ENCODE measurements at places on chromosomes 6 and 20. TPM values are rescaled to one million over a fixed set of nuclear protein-coding genes. Genes with fewer than 3 reads are reported as not detected.

Gene CTCFL
- polyA plus RNA-seq: not detected

Gene RIPOR3
- 7.4 TPM for polyA plus RNA-seq

Gene TREM2
- 7.4 TPM for polyA plus RNA-seq

Gene BMP2
- polyA plus RNA-seq: 11.4 TPM

Gene CHRNA4
- 0.01 TPM for polyA plus RNA-seq

Gene HLA-G
- polyA plus RNA-seq: 3.7 TPM

Gene TGM6
- not detected for polyA plus RNA-seq

Gene SLC4A11
- 6.5 TPM for polyA plus RNA-seq

Gene YTHDF1
- 24.4 TPM for polyA plus RNA-seq

Gene CLPSL2
- not detected for polyA plus RNA-seq

Gene ATRN
- 13.4 TPM for polyA plus RNA-seq

Gene IL17A
- polyA plus RNA-seq: 0.14 TPM

Gene STMND1
- 5.9 TPM for polyA plus RNA-seq

Gene TRIM15
- polyA plus RNA-seq: 0.01 TPM

Gene RIMS1
- polyA plus RNA-seq: 0.34 TPM

Gene SNAP91
- polyA plus RNA-seq: not detected

Gene PRDM1
- 2.3 TPM for polyA plus RNA-seq

Gene LY6G5C
- polyA plus RNA-seq: 2.8 TPM

Gene SERINC3
- 76.1 TPM for polyA plus RNA-seq

Gene SOX18
- 26.9 TPM for polyA plus RNA-seq

Gene CD40
- 28.7 TPM for polyA plus RNA-seq

Gene ANGPT4
- 0.65 TPM for polyA plus RNA-seq

Gene DCDC2
- polyA plus RNA-seq: 2.3 TPM

Gene ATP9A
- polyA plus RNA-seq: 7.9 TPM

Gene SLC22A3
- polyA plus RNA-seq: 35.6 TPM

Gene C6orf52
- 2.5 TPM for polyA plus RNA-seq

Gene PPP1R16B
- 8.3 TPM for polyA plus RNA-seq

Gene HEY2
- 1.9 TPM for polyA plus RNA-seq

Gene SOBP
- 2.5 TPM for polyA plus RNA-seq

Gene PACSIN1
- 0.02 TPM for polyA plus RNA-seq

Gene ATXN1
- 9.7 TPM for polyA plus RNA-seq

Gene HDAC2
- polyA plus RNA-seq: 69.6 TPM

Gene GUCA1A
- 0.04 TPM for polyA plus RNA-seq

Gene SLC22A2
- polyA plus RNA-seq: not detected

Gene HDGFL1
- polyA plus RNA-seq: not detected

Gene SLC2A10
- polyA plus RNA-seq: 8.0 TPM
